ENCODE measurements at places on chromosomes 7 and 10. TPM values are rescaled to one million over a fixed set of nuclear protein-coding genes. Genes with fewer than 3 reads are reported as not detected.

DNA sequence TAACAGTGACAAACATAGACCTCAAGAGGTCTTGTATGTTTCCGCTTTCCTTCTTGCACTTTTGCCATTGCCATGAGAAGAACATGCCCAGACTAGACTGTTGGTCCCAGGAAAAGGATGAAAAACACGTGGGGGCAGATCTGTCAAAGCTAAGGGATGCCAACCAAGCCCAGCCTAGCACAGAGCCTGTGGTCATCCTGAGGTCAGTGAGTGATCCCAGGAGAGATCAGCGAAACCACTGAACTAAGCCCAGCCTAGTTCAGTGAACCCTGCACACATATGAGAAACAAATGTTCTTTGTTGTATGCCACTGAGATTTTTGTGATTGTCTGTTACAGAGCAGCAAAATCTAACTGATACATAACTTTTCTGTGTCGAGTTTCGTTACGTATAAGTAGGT, 718.8 kb downstream of the MAGI2 start:
- DNase-seq = no peak

The OR9A2 gene
- 0.71 TPM for total RNA-seq

- DNase-seq = no peak
These were observed 357.9 kb downstream of the PTEN start for GRCh38 chr10:88221010-88221973.

The TRDMT1 gene
- 13.2 TPM for total RNA-seq

DNA sequence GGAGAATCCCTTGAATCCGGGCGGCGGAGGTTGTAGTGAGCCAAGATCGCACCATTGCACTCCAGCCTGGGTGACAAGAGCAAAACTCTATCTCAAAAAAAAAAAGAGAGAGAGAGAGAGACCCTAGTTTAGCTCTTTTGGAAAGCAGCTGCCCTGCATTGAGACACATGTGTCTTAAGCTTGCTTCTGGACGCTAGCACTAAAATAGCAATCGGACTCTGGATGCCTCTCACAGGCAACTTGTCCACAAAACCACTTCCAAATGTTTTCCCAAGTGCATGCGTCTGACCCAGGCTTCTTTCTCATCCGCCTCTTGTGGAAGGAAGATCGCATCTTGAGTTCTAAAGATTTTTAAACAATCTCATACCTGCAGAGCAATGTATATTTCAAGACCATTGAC, 182.7 kb downstream of the CUX1 start:
- no peak for DNase-seq

DNA sequence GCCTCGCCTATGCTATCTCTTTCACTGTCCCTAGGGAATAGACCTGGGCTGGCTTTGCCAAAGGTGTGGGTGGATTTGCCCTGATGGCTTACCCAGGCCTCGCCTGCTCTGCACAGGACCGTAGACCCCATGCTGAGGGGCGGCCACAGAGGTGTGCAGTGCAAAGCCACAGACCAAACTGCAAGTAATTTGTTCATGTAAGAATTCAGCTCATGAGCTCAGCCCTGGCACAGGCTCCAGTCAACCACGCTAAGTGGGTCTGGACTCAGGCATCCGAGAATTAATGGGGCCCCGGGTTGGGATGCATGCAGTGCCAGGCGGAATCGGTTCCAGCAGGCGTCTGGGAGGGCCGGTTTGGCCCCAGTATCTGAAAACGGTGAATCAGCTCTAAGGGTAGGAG, 445.2 kb downstream of the DNAJB6 start:
- peak; percentile 32 for DNase-seq

DNA sequence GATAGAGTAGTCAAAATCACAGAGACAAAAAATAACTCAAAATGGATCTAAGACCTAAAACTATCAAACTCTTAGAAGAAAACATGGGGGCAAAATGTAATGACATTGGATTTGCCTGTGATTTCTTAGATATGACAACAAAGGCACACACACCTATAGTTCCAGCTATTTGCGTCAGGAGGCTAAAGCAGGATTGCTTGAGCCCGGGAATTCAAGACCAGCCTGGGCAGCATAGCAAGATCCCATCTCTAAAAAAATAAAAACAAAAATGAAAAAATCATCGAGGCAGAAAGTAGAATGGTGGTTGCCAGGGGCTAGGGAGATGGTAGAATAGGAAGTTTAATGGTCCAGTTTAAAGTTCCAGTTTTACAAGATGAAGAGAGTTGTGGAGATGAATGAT, 113.3 kb downstream of the NRF1 start:
- DNase-seq = no peak
